Left cardiac atrium (tissue), 4 donors: ENCODE measurements at places on chromosomes 5 and 9. TPM values are rescaled to one million over a fixed set of nuclear protein-coding genes. Genes with fewer than 3 reads are reported as not detected.

GRCh38 chr5:44389090-44389822 is at the start of gene FGF10:
FGF10 (minus strand) TSS chr5:44389420; CDS start chr5:44388682, 738 bp downstream.
- peak; percentile 27 for DNase-seq

PCDHGB1 gene
- 3.0 TPM for total RNA-seq

FAM221B gene
- total RNA-seq = not detected

- DNase-seq = no peak
Measured at GRCh38 chr5:11560915-11561697, 343.1 kb downstream of the CTNND2 start.

- no peak for DNase-seq
Measured at GRCh38 chr5:40871177-40871576, 30.0 kb downstream of the CARD6 start.

DNA sequence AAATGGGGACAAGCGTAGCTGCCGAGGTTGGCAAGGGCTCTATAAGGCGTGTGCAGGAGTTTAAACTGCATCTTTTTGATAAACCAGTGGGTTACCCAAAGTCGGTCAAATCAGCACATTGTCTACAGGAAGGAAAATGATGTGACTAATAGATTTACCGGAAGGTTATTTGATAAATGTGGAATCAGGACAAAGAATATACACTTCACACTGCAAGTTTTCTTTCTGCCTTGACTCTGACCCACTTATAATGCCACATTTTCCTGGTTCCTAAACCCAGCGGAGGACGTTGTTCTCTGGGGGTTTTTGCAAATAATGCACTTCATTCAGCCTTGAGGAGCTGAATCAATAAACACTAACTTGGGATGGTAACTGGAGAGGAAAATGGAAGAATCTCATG is 76.8 kb downstream of the TTLL11 start:
- no peak for DNase-seq

- no peak for DNase-seq
Measured at GRCh38 chr9:82188817-82189216, 200.2 kb downstream of the SPATA31D1 start.

FAXDC2 gene
- 10.1 TPM for total RNA-seq

TMEM215 gene
- not detected for total RNA-seq

- no peak for DNase-seq
Measured at GRCh38 chr5:132776938-132777208, 166 bp downstream of the SEPTIN8 start.

DNA sequence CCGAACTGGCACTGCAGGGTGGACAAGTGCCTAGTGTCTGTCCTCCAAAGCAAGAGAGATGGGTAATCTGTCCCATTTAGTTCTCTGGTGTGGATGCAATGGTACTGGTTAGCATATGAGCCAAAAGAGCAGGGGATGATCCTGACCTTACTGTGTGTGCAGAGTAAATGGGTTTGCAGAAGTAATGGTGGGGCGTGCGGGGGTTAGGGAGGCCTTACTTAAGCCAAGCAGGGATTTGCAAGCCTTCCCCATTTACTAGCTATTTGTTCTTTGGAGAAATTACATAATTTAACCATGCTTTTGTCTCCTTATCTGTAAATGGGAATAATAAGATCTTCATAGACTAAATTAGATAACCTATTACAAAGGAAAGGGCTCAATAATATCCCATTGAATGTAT is 19.9 kb upstream of the LCP2 start:
- DNase-seq = no peak

DNA sequence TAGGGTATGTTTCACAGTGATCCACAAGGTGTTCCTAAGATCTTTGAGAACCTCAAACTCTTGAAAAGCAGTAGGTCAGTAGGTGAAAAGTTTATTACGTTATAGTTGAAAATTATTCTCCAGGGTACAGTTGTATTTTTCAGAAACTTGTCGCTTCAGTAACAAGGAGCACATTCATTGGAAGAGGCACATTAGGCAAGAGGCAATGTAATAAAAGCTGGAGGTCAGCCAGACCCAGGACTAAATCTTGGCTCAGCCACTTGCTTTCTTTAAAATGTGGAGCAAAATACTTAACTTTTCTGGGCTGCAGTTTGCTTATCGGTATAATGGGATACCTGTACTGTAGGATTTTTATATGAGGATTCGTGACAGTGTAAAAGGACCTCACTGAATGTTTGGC is 45.6 kb downstream of the TLE4 start:
- peak; percentile 39 for DNase-seq

DNA sequence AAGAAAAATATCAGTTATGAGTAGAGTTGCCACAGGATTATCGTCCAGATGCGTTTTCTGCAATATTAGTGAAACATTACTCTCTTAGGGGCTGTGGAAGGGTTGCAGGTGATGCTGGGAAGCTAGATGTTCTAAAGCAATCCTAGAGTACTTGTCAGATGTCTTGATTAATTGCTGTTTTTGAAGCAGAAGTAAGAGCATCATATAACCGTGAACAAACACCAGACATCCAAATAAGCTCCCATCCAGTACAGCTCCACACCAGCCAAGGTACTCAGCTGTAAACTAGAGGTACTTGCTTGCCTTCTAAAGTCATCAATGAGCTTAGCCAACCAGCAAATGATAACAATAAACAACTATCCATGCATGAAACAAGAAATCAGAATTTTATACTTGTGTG is 131.1 kb downstream of the ST8SIA4 start:
- DNase-seq = no peak

GRCh38 chr9:29213417-29214153 is 1640.3 kb upstream of the C9orf72 start:
- DNase-seq = no peak

IGFBPL1 gene
- total RNA-seq = 3.5 TPM

DNA sequence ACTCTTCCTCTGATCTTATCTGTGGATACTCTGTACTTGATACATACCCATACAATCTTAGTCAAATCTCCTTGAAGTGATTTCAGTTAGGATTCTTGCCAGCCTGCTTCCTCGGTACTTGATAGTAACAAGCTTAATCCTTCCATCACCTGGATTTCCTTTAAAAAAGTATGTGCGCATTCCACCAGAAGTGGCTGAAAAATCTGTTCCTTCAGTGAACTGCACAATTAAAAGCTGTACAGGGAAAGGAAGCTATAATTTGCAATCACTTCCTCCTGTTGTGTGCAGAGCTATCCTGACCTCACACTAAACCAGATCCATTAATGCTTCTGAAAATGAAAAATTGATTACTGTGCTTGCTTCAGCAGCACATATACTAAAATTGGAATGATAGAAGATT is 47.3 kb downstream of the PWWP2A start:
- no peak for DNase-seq

TEX48 gene
- not detected for total RNA-seq

DNA sequence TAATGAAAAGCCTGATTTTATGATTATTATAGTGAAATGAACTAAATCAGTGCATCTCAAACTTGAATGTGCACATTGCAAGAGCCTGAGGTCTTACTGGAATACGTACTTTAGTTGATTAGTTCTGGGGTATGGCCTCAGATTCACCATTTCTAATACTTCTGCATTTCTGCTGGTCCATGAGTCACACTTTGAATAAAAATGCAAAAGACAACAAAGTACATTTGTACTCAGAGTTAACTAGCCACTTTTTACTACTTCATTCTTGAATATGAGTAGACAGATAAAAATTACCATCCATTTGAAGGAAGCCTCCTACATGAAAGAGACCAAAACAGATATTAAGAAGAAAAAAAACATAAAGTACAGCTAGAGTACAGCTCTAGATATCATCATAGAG is 27.1 kb upstream of the PRR16 start:
- DNase-seq = no peak

MZB1 gene
- total RNA-seq = 0.55 TPM

ZFYVE16 gene
- total RNA-seq = 37.7 TPM

DNA sequence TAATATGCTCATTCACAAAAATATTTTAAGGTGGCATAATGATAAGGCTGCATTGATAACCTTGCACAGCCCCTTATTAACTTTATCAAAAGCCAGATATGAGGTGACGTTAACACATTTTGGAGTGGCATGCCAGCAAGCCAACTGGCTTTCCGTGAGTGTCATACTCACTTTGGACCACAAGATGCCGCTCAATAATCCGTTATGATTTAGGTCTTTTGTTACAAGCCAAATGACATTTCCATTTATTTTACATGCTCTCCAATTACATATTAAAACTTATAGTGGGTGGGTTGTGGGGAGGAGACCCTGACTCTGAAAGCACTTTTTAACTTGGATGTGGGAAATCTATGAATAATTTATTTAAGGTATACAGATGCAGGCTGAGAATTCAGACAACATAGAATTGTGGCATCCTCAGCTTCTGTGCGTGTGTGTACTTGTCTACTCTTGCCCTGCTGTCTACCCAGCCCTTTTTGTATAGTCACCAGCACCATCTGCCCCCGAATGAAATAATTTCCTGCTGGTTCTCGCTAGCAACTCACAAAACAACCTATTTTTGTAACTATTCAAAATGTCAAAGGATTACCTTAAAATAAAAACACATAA is 305.1 kb downstream of the PSAT1 start:
- DNase-seq = no peak

FBP1 gene
- 3.5 TPM for total RNA-seq

DNA sequence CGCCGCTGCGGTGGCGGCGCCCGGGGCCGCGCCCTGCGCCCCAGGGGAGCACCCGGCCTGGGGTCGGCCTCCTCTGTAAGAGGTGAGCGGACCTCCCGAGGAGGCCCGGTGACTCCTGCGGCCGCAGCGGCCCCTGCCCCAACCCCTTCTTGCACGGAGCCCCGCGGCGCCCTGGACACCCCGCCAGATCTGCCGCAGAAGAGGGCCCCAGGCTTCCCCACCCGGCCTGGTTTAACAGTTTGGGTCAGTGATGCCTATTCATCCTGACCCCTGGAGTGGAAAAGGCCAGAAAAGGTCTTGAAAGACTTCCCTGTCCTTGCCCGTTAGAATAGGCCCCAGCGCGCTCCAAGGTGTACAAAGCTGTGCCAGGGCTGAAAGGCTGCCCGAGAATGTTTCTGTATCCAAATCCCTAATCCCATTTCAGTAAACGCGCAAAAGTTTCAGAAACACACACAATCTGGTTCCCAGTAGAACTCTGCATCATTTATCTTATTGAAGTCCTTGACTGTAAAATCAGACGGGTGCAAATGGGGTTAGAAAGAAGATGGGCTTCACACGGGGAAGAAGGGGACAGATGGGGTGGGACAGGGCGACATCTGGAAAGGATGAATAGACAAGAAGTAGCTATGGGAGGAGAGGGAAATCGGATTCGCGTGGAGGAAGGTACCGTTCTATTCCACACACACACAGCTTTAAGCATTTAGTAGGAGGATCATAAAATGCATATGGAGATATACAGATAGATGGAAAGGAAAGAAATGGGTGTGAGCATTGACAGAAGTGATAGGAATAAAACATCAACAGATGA is 1.1 kb upstream of the SSBP2 start:
- no peak for DNase-seq

DNA sequence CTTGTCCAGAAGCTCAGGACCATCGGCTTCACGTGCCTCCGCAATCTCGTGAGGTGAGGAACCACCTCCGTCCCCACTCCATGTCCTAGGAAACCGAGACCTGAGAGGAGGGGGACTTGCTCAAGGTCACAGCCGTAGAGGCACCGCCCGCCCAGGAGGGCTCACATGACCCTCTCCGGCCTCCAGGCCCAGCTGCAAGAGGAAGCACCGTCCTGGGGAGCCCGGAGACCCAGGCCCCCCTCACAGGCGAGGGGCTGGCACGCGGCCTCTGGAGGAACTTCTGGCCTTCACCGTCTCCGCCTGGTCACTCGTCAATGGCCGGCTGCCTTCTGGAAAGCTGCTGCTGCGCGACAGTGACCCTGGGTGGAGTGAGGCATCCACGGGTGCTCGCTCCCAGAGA is 24.2 kb downstream of the FAM78A start:
- peak; percentile 24 for DNase-seq

DNA sequence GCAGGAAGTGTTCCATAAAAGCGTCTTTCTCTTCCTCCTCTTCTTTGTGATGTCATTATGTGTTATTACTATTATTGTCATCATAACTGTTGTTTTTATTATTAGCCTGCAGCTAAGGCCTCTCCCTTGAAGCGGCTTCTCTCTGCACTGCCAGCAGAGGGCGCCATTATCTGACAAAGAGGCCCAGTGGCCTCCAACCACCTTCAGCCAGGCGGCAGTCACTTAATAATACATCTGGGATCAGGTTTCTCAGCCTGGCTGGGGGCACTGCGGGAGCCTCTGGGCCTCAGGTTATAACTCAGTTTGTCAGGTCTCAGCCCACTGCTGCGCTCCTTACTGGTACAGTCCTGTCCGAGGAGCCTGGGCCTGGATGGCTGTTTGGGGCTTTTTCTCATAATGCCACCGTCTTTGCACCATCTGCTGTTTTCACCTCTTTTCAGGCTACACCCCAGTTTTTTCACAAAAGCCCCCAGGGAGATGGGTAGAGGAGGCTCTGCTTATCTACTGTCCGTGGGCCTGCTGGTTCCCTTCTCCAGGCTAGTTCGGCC is 281.9 kb downstream of the NSG2 start:
- DNase-seq = peak; percentile 56

GRCh38 chr5:39759701-39760100 is 334.9 kb upstream of the DAB2 start:
- DNase-seq = no peak

- DNase-seq = peak; percentile 83
Measured at GRCh38 chr5:36507332-36507952, 99.0 kb upstream of the SLC1A3 start.

LMX1B gene
- total RNA-seq = 0.81 TPM

DNA sequence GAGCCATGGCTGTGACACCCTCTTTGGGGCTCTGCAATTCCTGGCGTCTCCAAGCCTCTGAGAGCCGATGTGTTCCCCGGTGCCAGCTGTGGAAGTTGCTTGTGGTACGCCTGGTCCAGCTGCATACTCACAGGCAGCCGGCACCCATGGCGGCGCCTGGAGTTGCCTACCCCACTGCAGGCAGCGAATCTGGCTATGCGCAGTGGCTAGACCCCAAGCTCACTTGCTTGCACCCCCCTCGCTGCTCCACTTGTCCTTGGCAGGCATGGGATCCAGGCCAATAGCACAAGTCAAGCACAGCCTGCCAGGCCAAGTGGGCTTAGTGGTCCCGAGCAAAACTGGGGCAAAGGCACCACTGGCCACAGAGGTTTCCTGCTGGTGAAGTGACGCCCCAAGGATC is 24.7 kb upstream of the GABRA6 start:
- DNase-seq = no peak

PCDHGA8 gene
- 2.9 TPM for total RNA-seq

MEGF10 gene
- 1.1 TPM for total RNA-seq

DNA sequence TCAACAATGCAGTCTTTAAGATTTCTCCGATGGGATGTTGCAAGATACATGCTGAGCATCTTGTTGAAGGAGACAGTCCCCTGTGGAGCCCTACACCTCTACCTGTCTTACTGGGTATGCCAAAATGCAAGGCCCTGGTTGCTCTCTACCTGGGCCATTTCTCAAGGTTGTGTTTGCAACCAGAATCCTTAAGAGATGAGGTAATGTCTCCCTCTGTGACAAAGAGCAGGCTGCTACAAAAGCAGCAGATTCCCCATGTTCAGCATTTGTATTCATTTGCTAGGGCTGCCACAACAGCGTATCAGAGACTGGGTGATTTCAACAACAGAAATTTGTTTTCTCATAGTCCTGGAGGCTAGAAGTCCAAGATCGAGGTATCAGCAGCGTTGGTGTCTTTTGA is 138.4 kb upstream of the RPS23 start:
- no peak for DNase-seq
